ENCODE measurements at places on chromosomes 12 and 14.

- DNase-seq = no peak
Measured at GRCh38 chr14:65472189-65472588, 59.7 kb downstream of the FUT8 start.

GRCh38 chr12:66387117-66387516 is 84.8 kb downstream of the HELB start:
- DNase-seq = no peak

- DNase-seq = no peak
Measured at GRCh38 chr14:50977863-50978528, 33.7 kb upstream of the PYGL start.

DNA sequence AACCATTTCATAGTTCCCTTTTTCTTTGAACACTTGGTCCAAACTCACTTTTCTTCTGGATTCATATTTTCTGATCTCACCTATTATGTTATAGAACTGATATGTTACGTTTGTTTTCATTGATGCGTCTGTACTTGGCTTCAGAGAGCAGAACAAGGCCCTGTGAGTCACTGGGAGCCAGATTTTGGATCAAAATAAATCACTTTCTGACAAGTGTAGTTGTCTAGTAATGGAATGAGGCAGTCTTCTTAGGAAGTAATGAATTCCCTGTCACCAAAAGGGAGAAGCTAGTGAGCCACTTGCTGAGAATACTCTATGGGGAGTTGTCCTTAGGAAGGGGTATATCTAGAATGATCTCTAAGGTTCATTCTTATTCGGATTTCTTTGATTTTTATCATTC is 10.2 kb downstream of the BICD1 start:
- no peak for DNase-seq

GRCh38 chr12:127589541-127589940 is 677.4 kb upstream of the TMEM132C start:
- no peak for DNase-seq

- no peak for DNase-seq
Measured at GRCh38 chr12:15707516-15708199, 81.5 kb downstream of the EPS8 start.

DNA sequence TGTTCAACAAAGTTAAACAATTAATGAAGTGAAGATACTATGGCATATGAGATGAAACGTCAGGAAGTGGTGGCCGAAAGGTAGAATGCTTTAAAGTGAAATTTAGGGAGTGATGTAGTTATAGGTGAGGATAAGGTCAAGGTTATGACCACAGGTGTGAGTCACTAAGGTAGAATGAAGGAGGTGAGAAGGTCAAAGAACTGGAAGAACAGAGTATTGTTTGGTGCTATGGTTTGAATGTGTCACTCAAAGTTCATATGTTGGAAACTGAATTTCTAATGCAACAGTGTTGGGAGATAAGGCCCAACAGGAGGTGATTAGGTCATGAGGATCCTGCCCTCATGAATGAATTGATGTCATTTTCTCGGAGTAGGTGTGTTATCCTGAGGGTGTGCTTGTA is 293.6 kb downstream of the NELL2 start:
- no peak for DNase-seq

- no peak for DNase-seq
Measured at GRCh38 chr14:102878970-102879460, 43.4 kb upstream of the AMN start.

Measured in stimulated activated CD4-positive, alpha-beta T cell treated with anti-CD3 and anti-CD28 coated beads, TNF-alpha, amount 100 ng/mL, for 1 hour (primary cell).